Tongue (tissue), 3 donors: ENCODE measurements at places on chromosomes 12 and 14. TPM values are rescaled to one million over a fixed set of nuclear protein-coding genes. Genes with fewer than 3 reads are reported as not detected.

TXNDC16 gene
- total RNA-seq = 12.5 TPM

TBK1 gene
- 24.7 TPM for total RNA-seq

LHX5 gene
- total RNA-seq = not detected

PTPRB gene
- 35.6 TPM for total RNA-seq
